ENCODE measurements at places on chromosomes 16 and 17. TPM values are rescaled to one million over a fixed set of nuclear protein-coding genes. Genes with fewer than 3 reads are reported as not detected.

TBC1D3D gene
- total RNA-seq = 4.0 TPM

CDH5 gene
- total RNA-seq = 25.8 TPM

CCL13 gene
- total RNA-seq = 2.1 TPM

CNGB1 gene
- total RNA-seq = 1.5 TPM

TEX14 gene
- total RNA-seq = 0.55 TPM

COQ9 gene
- total RNA-seq = 66.6 TPM

CX3CL1 gene
- 31.1 TPM for total RNA-seq

CCL7 gene
- not detected for total RNA-seq

MYL4 gene
- total RNA-seq = not detected

G6PC1 gene
- total RNA-seq = not detected

TP53TG3C gene
- total RNA-seq = not detected

RNF43 gene
- 19.1 TPM for total RNA-seq

KIF19 gene
- total RNA-seq = 1.8 TPM

PERCC1 gene
- total RNA-seq = not detected

SOX8 gene
- 0.73 TPM for total RNA-seq

DNAH9 gene
- 1.7 TPM for total RNA-seq

MSLN gene
- 1.4 TPM for total RNA-seq

WFIKKN2 gene
- total RNA-seq = 0.21 TPM

CRYBA1 gene
- not detected for total RNA-seq

NTN3 gene
- not detected for total RNA-seq

SNX11 gene
- 24.3 TPM for total RNA-seq

TNRC6A gene
- 109 TPM for total RNA-seq

KRT17 gene
- 223 TPM for total RNA-seq

SPATA32 gene
- not detected for total RNA-seq

TEX19 gene
- not detected for total RNA-seq

CA4 gene
- 1.5 TPM for total RNA-seq

DNAJA3 gene
- total RNA-seq = 73.1 TPM

FZD2 gene
- 3.9 TPM for total RNA-seq

SDR42E2 gene
- total RNA-seq = 0.18 TPM

GLP2R gene
- 0.10 TPM for total RNA-seq

PRKCB gene
- 14.3 TPM for total RNA-seq

DNAI2 gene
- total RNA-seq = not detected

SLC6A2 gene
- 4.6 TPM for total RNA-seq

EVI2A gene
- total RNA-seq = 2.7 TPM

CA5A gene
- total RNA-seq = not detected

LONP2 gene
- 144 TPM for total RNA-seq

ALOX15B gene
- total RNA-seq = 5.3 TPM

RTN4RL1 gene
- total RNA-seq = 6.7 TPM

NOXO1 gene
- 0.65 TPM for total RNA-seq

SCN4A gene
- total RNA-seq = 2.2 TPM

CD79B gene
- 12.5 TPM for total RNA-seq

ACSM3 gene
- 30.6 TPM for total RNA-seq

DOK4 gene
- 12.5 TPM for total RNA-seq

ATP1B2 gene
- 10.0 TPM for total RNA-seq

TBX21 gene
- 1.2 TPM for total RNA-seq

UMOD gene
- total RNA-seq = not detected

CMTM2 gene
- not detected for total RNA-seq

TMC5 gene
- total RNA-seq = 21.1 TPM

HSD11B2 gene
- total RNA-seq = 5.6 TPM

CHD9NB gene
- total RNA-seq = 2.2 TPM

MVP gene
- total RNA-seq = 158 TPM

GSPT1 gene
- 134 TPM for total RNA-seq

ABCA9 gene
- total RNA-seq = 4.3 TPM

RAB34 gene
- total RNA-seq = 82.9 TPM

SGSM2 gene
- total RNA-seq = 113 TPM

HYDIN gene
- 8.4 TPM for total RNA-seq

ABCC12 gene
- total RNA-seq = not detected

Data from ureter (tissue), 1 donor.